ENCODE measurements at places on chromosomes 2 and 18.

GRCh38 chr18:54958704-54959625 lies at the start of gene CCDC68:
TSS of gene CCDC68 (minus strand) at chr18:54959461. CDS start at chr18:54942791, 16,670 bp downstream.
- DNase-seq: no peak

GRCh38 chr2:226766352-226767055 lies 33.1 kb downstream of the IRS1 start:
- DNase-seq: no peak

- DNase-seq: no peak
These were observed 52.0 kb downstream of the TNP1 start for GRCh38 chr2:216807857-216808272.

GRCh38 chr2:240840435-240841060 lies 20.5 kb upstream of the KIF1A start:
- DNase-seq: no peak

DNA sequence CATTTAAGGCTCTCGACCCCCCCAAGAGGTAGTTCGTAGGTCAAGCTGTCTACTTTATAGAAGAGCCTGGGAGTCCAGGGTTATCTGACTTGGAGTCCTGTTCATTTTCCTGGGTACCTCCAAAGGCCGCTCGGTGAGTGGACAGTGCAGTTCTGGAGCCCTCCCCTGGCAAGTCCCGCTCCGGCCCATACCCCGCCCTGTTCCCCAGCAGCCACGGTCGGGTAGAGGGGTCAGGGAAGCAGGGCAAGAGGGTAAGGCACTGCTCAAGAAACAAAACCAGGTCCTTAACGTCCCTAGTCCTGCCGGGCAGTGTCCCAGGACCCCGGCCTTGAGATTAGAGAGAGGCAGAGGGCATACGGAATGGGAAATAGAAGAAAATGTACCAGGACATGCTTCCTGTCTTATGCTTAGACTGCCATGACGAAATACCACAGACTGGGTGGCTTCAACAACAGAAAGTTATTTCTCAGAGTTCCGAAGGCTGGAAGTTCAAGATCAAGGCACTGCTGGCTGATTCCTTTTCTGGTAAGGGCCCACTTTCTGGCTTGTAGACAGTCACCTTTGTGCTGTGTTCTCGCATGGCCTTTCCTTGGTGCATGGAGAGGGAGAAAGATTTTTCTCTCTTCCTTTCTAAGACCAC lies 5.4 kb upstream of the HPCAL1 start:
- DNase-seq: no peak

DNA sequence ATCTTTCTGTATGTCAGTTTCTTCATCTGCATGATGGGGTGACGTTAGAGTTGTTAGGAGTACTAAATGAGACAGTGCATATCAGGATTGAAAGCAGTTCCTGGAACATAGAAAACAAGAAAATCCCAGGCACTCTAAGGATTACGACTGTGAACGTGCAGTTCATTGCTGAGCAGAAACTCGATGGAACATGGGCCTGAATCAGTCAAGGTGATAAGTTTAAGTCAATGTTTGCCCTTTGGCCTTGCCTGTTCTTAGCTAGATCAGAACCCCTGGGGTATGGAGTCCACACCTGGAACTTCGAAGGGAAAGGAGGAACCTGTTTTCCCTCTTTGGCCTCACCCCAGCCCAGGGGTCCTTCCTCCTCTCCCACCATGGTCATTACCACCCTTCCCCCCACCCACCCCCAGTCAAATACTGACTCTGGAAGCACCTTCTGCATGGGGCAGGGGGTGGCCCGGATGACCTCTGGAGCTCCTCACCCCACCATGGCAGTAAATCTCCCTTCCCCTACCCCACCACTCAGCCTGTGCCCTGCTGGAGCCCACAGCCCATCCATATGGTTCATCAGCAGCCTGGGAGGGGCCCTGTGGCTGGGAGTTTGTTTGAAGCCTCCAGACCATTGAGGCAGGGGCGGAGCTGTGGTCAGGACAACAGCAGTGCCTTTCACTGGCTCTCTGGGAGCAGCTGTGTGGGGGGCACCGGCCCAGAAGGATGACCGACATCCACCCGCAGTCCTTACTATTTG lies 164.1 kb downstream of the SMAD7 start:
- DNase-seq: no peak

DNA sequence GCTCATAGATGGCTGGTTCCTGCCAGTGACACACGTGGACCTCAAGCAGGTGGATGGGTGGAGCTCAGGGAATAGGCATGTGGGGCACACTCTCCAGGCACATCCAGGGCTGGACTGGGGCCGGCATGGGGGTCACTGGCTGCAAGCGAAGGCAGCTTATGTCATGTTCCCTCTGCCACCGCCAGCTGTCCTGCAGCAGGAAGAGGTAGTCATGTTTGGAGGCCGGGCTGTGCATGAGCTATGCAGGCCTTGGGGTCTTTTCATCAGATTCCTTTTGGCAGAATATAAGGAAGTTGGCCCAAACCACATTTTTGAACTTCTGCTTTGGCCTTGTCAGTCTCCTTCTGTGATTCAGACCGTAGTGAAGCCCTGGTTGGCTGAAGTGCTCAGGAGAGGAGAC lies 61.5 kb downstream of the AGAP1 start:
- DNase-seq: no peak

GRCh38 chr2:119301413-119301812 lies 65.2 kb downstream of the C2orf76 start:
- no peak for DNase-seq

DNA sequence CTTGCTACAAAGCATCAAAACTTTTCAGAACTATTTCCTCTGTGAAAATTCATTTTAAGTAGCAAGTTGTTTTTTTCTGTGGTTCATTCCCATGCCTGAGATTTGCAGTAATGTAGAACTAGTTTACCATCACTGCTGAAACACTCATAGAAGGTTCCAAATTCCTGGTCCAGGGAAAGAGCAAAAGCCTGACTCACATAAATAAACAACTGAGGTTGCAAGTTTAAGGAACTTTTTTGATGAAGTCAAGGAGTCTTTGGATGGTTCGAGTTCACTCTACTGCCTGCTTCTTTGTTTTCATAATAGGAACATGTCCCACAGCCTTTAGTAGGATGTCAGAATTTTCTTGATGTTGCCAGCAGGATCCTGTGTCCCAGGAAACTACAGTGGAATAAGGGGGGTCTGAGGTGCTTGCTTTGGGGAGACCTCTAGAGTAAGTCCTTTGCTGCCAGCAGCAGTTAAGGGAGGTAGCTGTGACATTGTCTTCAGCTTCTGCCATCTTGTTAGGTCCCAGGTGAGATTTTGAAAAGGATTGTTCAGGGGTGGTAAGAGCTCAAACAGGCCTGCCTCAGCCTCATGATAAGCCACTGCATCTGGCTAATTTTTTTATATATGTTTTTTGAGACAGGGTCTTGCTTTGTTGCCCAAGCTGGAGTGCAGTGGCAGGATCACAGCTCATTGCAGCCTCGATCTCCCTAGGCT lies 43.9 kb downstream of the ACSL3 start:
- DNase-seq: no peak

DNA sequence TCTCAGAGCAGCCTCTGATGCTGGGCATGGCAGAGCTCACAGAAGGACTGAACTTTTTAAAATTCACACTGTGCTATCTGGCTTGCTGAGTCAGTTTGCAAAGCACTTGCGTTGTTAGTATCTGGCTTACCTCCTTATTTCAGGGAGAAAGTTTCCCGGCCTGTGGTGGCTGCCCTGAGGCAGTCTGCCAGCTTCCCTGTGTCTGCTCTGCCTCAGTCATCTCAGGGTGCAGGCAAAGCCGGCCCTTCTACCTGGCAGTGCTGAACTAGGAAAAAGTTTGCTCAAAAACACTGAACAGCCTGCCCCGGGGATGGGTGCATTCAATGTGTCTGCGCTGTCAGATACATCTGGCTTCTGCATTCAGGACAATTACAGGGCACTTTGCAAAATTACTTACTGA lies 90.2 kb upstream of the UXS1 start:
- DNase-seq: no peak

DNA sequence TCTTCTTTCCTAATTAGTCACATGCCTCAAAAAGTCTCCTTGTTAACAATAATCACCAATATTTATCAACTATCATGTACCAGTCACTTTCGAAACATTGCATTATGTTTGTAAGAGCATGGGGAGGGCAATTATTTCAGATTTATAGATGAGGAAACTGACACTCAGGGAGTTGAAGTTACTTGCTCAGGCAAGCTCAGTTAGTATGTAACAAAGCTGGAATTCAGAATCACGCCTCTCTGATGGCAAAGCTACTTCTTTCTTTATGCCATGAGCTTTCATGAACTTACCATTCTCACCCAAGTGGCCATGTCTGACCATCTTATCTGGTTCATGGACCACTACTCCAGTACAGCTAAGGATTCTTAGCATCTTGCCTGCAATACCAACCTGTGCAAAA lies 183.4 kb upstream of the TANK start:
- no peak for DNase-seq

- DNase-seq: no peak
These were observed 432.7 kb upstream of the RAB12 start for GRCh38 chr18:8176554-8176953.

- no peak for DNase-seq
These were observed 140.1 kb upstream of the B3GNT2 start for GRCh38 chr2:62055724-62056336.

DNA sequence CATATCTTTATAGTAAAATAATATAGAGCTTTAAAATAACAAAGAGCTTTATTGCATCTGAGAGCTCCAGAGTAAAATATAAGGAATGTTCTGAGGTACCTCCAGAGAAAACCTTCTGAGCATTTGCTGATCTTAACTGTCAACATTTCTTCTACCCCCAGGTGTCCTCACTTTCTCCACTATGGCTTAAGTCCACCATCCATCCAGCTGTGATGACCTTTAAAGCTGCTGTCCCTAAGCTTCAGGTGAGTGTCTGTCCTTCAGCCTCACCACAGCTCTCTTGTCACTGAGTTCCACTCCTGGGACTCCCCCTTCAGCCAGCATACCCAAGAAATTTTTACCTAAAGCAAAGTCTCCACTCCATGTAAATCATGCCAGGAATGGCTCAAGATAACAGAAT lies 137.9 kb downstream of the MYO5B start:
- no peak for DNase-seq

GRCh38 chr18:13558124-13558523 lies 168.2 kb downstream of the FAM210A start:
- DNase-seq: no peak

DNA sequence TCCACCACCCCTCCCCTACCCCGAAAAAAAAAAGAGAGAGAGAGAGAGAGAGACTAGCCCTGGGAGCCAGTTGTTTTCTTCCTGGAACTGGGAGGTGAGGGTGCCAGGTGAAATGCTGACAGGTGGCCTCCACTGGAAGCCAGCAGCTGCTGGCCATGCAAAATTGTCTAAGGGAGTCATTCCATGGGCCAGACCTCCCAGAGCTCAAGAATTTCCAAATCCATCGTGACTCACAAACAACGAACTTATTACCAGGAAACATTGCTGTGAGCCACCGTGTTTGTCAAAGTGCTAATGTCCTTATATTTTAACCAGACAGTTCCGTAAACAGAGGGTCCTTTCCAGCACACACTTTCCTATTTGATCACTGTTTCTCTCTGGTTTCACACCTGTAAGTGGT lies 68.5 kb upstream of the PID1 start:
- no peak for DNase-seq

- no peak for DNase-seq
These were observed 55.7 kb upstream of the EML4 start for GRCh38 chr2:42113452-42113851.

DNA sequence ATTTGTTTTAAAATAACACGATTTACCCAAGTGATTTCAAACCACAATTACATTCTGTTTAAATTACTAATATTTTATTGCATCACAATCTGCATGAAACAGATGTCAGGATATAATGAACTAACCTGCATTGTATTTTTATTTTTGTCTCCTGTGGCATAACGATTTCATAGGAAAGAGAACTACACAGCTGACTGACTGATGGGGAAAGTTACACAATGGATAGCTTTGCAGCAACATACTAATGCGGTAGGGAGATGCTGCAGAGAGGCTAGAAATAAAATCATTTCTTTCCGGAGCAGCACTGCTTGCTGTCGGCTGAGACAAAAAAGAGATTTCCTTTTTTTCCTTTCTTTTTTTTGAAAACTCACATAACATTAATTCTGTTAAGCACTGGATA lies 36.9 kb downstream of the SCN1A start:
- no peak for DNase-seq

DNA sequence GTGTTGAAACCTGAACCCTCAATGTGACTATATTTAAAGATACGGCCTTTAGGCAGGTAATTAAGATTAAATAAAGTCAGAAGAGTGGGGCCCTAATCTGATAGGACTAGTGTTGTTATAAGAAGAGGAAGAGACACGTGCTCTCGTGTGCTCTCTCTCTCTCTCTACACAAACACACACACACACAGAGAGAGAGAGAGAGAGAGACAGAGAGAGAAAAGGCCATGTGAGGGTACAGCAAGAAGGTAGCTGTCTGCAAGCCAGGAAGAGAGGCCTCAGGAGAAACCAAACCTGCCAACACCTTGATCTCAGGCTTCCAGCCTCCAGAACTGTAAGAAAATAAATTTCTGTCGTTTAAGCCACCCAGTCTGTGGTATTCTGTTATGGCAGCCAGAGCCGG lies 106.7 kb downstream of the FTCDNL1 start:
- DNase-seq: no peak

DNA sequence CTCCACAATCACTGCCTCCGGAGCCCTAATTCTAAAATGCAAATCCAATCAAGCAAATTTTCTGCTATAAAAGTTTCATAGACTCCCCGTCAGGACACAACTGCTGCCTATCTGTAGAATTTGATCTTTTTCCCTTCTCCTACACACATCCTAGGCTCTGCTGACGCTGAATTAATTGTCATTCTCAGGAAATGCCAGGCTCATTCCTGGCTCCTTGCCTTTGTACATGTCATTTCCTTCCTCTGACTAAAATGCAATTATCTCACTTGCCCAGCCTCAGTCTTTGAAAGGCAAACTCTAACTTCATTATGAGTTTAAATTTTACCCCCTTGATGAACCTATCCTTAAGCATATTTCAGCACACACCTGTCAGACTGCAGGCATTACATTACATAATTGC lies 844.9 kb upstream of the CRIM1 start:
- no peak for DNase-seq

DNA sequence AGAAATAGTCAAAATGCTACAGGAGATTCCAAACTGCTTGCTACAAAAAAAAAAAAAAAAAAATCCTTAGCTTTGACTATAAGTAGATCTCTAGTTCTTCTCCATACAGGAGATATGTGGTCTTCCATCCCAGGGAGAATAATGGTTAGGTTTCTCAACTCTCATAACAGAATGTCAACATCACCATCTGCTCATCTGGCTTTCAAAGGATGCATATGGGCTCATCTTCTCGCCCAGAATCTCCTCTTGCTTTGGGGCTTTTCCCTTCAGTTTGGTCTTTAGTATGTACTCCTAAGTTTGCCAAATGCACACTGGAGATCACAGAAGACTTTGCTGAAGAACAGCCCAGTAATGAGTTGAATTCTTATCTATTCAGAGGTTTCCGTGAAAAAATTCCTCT lies 240.7 kb downstream of the NRXN1 start:
- no peak for DNase-seq

GRCh38 chr2:232014681-232015080 lies 53.2 kb downstream of the DIS3L2 start:
- no peak for DNase-seq

GRCh38 chr18:58438161-58438957 lies 190.5 kb downstream of the ALPK2 start:
- no peak for DNase-seq

GRCh38 chr2:233967164-233967563 lies 50.0 kb downstream of the TRPM8 start:
- no peak for DNase-seq
